Activated CD4-positive, alpha-beta T cell treated with anti-CD3 and anti-CD28 coated beads for 48 hours (primary cell): ENCODE measurements at places on chromosomes 1 and 21.
A peak's percentile ranks its signal among the peaks of the same experiment; 100 is the strongest.

- DNase-seq: no peak
Measured at GRCh38 chr1:170721621-170722020, 57.7 kb downstream of the PRRX1 start.

DNA sequence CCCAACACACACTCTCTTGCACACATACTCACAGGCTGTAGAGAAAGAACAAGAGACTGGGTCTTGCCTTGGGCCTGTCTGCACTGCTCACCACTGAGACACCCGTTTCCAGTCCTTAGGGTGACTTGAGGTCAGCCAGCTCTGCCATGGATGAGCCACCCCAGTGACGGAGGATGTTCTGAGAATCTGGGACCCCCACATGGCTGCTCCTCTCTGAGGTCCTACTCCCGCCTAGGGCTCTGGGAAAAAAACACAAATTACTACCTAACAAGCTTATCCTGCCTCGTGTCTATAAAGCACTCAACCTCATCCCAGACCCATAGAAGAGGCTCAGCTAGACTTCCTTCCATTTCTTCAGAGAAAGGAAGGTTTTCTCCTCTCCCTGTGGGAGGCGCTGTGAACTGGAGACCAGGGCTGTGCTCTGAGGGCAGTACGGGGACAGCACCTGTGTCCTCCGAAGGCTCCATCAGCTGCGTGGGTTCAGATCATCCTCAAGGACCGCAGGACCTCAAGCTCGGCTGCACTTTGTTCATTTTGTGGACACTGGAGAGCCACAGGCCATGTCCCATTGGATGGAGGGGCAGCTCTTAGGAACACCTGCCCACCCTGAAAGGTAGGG lies 4.3 kb upstream of the CLEC20A start:
- DNase-seq: no peak

GRCh38 chr1:76473591-76473990 lies 393.7 kb upstream of the ST6GALNAC5 start:
- DNase-seq: no peak

DNA sequence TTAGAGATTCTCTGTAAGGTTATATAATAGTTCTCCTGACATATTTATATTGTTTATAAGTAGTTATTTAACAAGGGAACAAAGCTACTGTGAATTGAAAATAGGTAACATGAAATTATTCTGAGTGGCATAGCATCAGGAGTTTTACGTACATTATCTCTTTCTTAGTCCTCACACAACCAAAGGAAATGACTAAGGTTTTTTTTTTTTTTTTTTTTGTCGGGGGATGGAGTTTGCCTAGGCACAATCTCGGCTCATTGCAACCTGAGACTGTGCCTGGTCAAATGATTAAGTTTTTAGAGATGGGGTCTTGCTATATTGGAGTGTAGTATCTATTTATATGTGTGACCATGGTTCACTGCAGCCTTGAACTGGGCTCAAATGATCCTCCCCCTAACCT lies 24.9 kb downstream of the TMED5 start:
- DNase-seq: no peak

GRCh38 chr1:39391691-39392679 lies 99.5 kb upstream of the BMP8A start:
- peak; percentile 22 for DNase-seq

GRCh38 chr1:147534386-147534785 lies 6.9 kb upstream of the BCL9 start:
- no peak for DNase-seq

- no peak for DNase-seq
Measured at GRCh38 chr1:24725209-24725651, 20.0 kb upstream of the CLIC4 start.

GRCh38 chr1:223133306-223133823 lies 9.7 kb downstream of the TLR5 start:
- DNase-seq: no peak

GRCh38 chr1:230753586-230754251 lies 6.5 kb downstream of the CAPN9 start:
- DNase-seq: peak; percentile 40

GRCh38 chr1:246270236-246270635 lies 236.8 kb downstream of the SMYD3 start:
- DNase-seq: no peak

DNA sequence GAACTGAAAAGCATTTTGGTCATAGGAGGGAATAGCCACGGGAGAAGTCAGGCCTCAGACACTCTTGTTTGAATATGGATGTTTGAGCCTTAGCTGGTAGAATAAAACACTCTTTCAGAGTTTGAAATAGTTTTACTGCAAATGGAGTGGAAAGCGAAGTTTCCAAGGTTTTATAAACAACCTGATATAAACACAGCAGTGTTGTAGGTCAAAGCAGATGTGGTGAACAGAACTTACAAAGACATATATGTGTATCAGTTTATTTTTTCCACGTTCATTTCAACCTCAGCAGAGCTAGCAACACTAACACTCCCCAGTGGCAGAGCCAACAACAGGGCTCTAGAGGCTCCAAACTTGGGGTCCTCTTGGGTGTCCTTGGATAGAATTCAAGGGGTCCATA lies 89.9 kb downstream of the WLS start:
- no peak for DNase-seq

- no peak for DNase-seq
Measured at GRCh38 chr1:27036718-27037117, 24.1 kb upstream of the TENT5B start.

DNA sequence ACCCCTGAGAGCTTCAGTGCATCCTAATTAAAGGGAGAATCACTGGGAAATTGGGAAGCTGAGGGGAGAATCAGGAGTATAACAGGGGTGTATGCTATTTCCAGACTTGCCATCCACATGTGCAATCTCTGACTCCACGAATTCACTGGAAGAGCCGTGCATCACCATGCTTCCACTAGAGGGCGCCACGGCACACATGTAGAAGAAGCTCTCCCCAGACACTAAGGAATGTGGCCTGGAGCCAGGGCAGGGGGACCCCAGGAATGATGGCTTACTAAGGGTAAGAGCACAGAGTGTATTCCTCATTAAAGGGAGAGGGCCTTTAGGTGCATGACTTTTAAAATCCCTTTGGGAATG lies 81.5 kb downstream of the ABCA4 start:
- peak; percentile 75 for DNase-seq

DNA sequence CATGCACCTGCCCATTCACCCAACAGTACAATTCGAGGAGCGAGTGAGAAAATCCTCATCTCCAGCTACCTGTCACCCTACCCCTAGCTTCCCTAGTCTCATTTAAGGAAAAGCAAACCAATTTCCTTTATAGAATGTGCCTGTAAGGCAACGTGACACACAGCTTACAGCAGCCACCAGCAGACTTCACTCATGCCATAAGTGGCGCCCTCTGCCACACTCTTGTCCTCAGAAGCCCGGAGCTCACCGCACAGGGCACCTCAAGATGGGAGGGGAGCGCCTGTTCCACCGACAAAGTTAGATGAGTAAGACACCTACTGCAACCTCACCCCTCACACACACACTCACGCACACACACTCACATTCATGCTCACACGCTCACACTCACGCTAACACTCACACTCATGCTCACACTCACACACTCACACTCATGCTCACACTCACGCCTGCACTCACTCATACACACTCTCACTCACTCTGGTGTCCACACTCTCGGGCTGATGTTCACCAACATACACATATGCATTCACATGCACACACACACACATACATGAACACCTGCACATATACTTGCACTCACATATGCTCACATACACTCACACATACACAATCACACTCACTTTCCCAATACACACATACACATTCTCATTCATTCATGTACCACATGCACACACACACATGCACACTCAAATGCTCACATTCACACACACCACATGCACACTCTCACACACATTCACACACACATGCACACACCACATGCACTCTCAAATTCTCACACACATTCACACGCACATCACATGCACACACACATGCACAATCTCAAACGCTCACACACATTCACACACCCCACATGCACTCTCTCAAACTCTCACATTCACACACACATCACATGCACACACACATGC lies 170.7 kb downstream of the PSMG1 start:
- no peak for DNase-seq
